RCC 7860 (cell line): ENCODE measurements at places on chromosomes 3 and 15.

GRCh38 chr15:80474224-80475215, 70.3 kb downstream of the ARNT2 start:
- no peak for DNase-seq

DNA sequence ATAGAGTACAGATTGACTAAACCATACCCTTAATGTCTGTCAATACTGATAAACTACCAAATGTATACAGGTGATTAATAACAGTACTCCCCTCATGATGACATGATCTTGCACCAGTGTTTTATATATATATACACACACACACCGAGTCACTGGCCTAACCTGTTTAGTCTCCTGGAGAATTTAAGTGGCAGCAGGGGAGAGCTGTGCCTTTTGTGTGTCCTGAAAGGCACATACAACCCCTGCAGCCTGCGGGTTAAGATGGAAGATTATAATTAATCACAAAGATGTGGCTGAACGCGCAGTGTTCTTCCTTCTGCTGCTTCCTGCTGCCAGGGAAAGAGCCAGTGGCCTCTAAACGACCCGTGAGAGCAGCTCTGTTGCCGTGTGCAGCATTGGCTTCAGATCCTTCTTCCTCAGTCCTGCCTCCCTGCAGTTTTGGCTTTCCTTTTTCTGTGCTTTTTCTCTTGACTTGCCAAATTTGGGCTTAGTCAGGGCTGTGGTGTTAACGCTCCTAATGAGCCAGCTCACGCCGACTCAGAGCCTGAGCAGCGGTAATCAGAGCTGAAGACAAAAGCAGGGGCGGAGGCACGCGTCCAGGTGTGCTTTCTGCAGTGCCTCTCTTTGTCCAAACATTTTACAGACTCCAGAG, 42.5 kb upstream of the UBE3A start:
- DNase-seq = no peak

DNA sequence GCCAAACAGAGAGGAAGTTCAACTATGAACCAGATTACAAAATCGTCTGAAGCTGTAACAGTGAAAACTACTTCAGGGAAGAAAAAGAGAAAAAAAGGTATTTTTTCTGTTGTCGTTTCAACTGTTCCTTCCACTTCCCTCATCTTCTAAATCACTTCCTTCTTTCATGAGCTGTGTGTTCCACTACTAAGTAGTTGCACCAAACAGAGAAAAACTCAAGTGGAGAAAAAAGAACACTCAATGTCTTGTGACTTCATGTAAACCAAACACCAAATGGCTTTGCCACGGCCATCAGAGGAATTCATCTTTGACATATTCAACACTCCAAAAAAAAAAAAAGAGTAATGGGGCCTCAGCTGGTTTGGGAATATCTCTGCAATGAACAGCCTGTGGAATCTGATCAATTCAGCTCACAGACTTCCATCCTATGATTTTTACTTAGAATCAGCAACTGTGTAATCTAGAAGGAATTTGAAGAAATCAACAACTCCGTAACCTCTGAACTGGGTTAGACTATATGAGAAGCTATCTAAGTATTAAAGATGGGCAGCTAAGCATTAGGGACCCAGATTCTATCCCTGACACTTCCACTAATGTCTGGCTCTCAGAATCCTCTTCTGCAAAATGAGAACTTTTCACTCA, 47.5 kb upstream of the RNF7 start:
- no peak for DNase-seq

GRCh38 chr3:160136421-160136820, 88.8 kb upstream of the C3orf80 start:
- DNase-seq = peak; percentile 48

DNA sequence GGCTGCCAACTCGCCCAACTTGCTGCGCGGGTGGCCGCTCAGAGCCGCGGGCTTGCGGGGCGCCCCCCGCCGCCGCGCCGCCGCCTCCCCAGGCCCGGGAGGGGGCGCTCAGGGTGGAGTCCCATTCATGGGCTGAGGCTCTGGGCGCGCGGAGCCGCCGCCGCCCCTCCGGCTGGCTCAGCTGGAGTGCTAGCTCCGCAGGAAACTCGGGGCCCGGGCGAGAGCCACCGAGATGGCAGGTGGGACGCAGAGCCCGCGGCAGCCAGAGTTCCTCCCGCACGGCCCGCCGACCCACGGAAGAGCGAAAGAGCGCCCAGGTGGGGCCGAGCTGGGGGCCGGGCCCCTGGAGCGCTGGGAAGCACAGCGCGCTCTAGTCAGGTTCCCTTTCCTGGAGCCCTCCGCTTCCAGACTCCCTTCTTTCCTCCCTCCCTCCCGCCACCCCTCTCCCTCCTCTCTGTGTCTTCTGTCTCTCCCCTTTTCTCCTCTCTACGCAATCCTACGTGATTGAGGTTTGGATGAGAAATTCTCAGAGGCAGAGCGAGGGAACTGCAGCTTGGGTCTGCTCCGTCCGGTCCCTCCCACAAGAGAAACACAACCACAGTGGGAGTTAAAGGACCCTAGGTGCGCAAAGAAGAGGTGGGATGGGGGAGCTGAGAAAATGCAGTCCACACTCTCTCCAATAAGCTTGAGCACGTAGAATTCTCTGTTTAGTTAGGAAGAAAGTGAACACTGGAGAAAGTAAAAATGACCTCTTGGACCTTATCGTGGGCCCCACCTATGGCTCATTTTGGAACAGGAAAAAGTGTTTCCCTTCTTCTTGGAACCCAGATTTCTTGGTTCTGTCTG, 317.3 kb downstream of the FGF12 start:
- DNase-seq = no peak

DNA sequence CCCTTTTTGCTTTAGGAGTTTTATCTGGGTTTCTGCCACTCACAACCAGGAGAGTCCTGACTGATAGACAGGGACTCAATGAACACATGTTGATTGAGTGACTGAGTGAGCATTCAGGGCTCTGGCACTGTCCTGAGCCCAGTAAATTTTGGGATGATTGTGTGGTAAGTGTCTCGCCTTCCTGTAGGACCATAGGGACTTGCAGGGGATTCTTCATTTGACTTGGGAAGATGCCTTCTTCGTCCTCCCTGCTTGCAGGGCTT, 22.3 kb upstream of the FLNB start:
- no peak for DNase-seq

DNA sequence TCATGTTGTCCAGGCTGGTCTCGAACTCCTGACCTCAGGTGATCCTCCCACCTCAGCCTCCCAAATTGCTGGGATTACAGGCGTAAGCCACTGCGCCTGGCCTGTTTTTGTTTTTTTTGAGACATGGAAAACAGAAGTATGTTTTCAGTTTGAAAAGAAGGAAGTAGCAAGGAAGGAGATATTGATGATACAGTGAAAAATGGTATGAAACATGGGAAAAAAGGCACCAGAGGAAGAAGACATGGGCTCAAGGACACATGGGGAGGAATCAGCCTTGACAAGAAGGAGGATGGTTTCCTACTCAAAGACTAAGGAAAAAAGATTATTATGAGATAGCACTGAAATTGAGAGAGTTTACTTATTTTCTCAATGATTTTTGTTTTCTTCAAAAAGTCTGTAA, 30.7 kb downstream of the FMN1 start:
- DNase-seq = no peak

DNA sequence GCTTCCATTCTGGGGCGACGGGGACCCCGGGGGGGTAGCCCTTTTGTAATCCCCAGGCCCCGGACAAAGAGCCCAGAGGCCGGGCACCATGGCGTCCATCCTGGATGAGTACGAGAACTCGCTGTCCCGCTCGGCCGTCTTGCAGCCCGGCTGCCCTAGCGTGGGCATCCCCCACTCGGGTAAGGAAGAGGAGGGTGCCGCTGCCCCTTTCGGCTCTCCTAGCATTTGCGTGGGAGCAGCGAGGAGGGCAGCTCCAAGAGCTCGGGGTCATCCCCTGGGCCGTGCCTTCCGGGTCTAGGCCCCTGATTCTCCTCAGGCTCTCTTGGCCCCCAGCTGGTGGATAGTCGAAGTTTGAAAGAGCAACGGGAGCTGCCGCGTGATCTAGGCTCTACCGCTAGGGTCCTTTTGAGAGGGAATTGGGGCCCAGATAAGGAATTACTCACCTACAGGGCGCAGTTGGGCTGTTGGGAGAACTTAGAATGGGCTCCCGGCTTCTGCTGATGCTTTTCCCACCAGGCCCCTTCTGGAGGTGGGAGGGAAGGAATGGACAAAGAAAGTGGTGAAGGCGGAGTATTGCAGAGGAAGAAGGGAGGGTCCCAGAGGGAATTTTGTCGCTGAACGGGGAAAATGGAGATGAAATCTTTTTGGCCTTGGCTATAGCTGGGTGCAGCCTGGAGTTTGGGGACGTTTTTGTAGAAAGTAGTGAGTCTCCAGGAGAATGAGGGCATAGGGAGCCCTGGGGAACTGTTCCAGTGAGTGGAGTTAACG, 615 bp downstream of the VPS18 start:
- DNase-seq = peak; percentile 67

DNA sequence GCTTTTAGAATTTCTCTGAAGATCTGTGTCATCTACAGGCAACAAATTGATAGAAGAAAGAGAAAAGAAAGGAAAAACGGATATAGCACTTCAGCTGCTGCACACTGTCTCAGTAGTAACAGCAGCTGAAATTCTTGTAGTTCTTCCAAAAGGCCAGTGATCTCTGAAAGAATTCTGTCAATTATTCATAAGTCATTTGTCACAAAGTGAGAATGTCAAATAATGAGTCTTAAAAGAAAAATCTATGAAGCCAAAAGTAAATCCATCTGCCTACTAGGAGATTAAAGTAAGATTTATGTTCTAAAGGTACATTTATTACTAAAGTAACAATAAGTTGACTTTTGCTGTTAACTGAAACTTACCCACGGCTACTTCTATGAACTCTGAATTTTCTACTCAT, 24.6 kb downstream of the IFT80 start:
- peak; percentile 60 for DNase-seq

GRCh38 chr3:126540342-126540849, 16.4 kb downstream of the CHST13 start:
- peak; percentile 93 for DNase-seq

GRCh38 chr3:102180280-102180931, 254.4 kb upstream of the ZPLD1 start:
- peak; percentile 79 for DNase-seq

GRCh38 chr3:149080699-149081091, 5.6 kb downstream of the HLTF start:
- no peak for DNase-seq

- no peak for DNase-seq
These were observed 526.4 kb upstream of the DPPA4 start for GRCh38 chr3:109863701-109864100.

DNA sequence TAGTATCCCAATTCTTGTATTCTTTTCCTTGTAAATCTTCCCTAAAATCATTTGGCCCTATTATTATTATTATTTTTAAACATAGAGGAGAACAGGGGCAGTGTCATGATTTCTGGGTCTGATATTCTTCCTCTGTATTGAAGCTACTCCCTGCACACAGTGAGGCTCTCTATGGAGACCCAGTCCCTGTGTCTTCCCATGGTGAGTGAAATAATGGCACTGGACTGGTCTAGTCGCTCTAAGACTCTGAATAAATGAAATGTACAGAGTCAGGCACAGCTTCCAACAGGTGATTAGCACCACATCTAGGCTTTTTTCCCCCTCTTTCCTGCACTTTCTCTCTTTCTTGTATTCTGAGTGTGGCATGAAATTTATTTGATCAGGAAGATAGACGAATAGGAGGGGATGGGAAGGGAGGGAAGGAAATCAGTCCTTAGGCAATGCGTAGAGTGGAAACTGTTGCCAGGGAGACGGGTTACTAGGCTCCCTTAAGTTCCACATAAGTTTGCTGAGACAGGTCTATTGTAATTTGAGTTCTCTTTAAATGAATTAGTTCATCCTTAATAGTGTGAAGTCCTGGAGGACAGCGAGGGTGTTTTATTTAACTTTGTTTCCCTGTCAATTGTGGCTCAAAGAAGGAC, 49.0 kb upstream of the NDN start:
- no peak for DNase-seq

DNA sequence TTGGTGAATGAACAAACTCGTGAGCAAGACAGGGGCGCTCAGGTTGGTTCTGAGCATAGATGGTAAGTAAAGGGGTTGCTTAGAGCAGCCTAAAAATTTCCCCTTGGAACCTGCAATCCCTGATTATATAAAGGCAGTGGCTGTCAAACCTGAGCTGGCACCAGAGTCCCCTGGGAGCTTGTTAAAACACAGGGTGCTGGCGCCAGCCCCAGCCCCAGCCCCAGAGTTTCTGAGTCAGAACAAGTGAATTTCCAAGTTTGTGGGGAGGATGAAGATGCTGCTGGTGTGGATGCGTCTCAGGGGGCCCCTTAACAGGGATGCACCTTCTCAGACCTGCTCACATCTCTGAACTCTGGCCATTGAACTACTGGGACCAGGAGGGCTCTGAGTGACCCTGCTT, 48.2 kb downstream of the FEM1B start:
- DNase-seq = no peak

- no peak for DNase-seq
These were observed 21.3 kb downstream of the VGLL3 start for GRCh38 chr3:86969500-86970189.

DNA sequence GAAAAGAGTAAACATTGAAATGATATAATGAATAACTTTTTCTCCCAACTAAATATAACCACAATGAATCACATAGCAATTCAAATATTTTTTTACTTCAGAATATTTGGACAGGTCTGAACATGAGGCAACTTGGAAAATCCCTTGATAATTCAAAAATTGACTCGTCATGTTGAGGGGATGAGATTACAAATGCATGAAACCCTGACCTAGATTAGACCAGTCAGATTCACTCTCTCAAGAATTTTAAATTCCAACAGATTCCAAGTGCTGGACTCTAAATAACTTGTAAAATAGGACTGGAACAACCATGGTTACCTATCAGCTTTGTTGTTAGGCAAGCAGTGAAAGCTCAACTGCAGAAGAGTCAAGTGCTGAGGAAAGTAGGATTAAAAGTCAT, 317.5 kb downstream of the GBE1 start:
- DNase-seq = peak; percentile 74

DNA sequence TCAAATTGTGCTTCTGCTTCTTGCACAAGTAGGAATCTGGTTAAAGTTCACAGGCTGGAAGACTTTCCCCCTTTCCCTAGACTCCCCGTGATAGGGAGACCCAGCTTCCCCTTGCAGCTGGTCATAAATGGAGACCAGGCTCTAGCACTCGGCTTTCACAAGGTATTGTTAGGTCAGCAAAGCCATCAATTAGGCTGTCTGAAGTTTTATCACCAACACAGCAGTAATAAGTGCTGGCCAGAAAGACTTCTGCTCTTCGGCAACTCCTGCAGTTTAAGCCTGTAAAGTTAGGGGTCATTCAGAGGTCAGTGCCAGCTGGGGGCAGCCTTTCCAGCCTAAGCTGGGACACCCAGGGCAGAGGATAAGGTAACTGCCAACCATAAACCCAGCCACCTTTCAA, 203.4 kb downstream of the MEIS2 start:
- no peak for DNase-seq
